ENCODE measurements at places on chromosomes 11 and 22. TPM values are rescaled to one million over a fixed set of nuclear protein-coding genes. Genes with fewer than 3 reads are reported as not detected.

MRGPRX3 gene
- not detected for total RNA-seq

FAM227A gene
- total RNA-seq = 0.80 TPM

SLC22A9 gene
- total RNA-seq = not detected

CECR2 gene
- 0.11 TPM for total RNA-seq

TUB gene
- total RNA-seq = 7.9 TPM

RBM14 gene
- 78.4 TPM for total RNA-seq

KCNC1 gene
- total RNA-seq = 0.06 TPM

ZNRD2 gene
- total RNA-seq = 80.8 TPM

HEPHL1 gene
- not detected for total RNA-seq

ART5 gene
- total RNA-seq = not detected

CFAP300 gene
- total RNA-seq = 7.4 TPM

MALAT1 gene
- 83.9 TPM for total RNA-seq

RFPL1 gene
- not detected for total RNA-seq

ANGPTL5 gene
- total RNA-seq = not detected

LINC01488 gene
- total RNA-seq = not detected

OR2D2 gene
- total RNA-seq = not detected

LIF gene
- total RNA-seq = 40.8 TPM

Measured in A549 treated with ZK216348 at 1 μM for 4 hours (cell line).